ENCODE measurements at places on chromosomes 1 and 21.
A peak's percentile ranks its signal among the peaks of the same experiment; 100 is the strongest.

DNA sequence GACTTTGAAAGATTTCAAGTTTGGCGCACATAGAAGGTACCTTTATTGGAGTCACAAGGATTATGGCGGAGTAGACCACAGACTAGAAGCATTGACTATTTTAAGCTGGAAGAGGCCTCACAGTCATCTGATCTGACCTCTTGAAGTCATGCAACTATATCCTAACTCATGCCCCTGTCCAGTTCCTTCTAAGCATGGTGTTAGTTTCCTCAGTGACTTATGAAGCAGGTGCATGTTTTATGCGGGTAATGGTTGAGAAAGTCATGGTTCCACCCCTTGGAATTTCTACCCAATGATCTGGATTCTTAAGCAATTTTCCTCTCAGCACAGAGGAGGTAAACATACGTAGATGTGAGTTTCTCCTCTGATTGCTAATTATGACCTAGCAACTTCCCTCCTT lies 11.7 kb downstream of the OLFML3 start:
- DNase-seq: no peak

DNA sequence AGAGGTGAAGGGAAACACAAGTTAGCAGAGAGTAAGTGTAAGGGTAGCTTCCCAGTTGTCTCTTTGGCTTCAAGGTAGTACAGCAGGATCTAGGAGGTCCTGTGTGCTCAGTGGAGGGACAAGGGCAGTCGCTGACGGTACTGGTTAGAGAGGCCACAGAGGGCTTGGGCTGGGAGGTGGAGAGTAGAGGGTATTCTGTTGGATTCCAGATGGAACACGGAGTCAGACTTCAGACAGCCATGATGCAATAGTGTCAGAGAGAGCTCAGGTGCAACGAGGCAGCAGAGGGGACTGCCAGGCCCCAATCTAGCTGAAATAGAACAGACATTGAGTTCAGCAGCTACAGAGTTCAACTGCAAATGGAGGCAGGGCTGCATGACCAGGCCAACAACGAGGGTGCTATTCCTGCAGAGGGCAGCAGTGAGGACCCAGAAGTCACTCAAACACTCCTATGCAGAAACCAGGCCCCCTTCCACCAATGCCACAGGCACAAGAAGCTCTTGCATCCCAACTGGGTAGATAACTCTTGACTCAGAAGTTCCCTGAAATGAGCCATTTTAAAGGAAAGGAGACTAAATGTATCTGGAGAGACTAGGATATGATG lies 325.0 kb upstream of the ESRRG start:
- DNase-seq: no peak

DNA sequence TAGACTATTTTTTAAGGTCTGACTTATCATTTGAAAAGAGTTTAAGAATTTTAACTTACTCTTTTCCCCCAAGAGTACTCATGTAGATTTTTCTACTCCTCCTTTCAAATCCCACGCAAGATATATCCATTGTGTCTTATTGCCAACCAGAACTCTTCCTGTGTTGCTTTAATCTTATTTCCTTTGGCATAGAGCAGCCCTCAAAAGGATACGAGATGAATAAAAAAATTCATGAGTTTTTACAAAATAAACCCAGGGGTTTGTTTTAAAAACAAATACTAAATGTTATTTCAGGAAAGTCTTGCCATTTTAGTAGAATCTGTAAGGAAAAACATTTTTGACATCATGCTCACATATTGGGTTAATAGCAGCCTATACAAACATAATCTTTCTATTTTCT lies 543.2 kb upstream of the CXADR start:
- DNase-seq: no peak

DNA sequence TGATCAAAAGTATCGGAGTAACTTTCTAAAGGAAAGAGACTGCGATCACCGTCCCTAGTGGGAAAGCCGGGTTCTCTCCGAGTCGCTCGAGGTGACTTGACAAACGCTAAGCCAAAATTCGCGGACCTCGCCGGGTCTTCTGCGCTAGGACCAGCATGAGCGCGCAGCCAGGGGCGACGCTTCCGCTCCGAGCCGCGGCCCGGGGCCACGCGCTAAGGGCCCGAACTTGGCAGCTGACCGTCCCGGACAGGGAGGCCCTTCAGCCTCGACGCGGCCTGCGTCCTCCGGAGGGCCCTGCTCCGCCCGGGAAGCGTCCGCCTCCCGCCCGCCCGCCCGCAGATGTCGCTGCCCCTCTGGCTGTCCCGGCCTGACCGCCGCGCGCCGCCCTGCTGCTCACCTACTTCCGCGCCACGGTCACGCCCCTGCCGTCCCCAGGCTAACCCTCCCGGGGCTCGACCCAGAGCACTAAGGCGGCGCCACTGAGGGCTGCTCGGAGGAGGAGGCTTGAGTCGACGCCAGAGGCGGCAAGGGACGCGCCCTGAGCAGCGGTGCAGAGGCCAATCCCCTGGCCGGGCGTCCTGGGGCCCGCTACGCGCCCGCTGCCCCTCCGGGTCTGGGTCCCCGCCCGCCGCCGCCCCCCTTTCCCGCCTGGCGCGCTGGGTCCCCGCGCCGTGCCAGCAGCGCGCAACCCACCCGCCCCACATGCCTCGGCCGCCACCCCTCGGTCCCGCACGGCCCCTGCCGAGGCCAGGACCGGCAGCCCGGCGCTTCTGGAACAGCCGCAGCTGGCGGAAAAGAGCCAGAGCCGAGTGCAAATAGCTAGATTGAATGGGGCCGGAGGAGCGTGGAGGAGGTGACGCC lies 896 bp upstream of the DUSP10 start:
- DNase-seq: peak; percentile 85

DNA sequence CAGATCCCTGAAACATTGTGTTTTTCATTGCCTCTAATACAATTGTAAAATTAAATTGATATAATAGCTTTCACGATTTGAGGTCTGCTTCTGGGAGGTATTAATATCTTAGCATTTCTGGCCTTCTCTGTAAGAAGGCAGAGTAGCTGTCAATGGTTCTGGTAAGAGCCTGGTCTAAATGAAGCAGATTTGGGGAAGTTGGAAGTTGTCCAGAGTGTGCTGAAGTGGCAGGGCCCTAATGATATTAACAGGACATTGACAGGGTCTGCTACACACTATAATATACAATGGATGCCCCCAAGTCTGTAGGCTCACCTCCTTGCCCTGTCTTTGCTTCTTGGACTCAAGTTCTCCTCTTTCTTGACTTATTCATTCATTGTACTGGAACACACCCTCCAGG lies 99.5 kb downstream of the C4BPA start:
- DNase-seq: no peak

DNA sequence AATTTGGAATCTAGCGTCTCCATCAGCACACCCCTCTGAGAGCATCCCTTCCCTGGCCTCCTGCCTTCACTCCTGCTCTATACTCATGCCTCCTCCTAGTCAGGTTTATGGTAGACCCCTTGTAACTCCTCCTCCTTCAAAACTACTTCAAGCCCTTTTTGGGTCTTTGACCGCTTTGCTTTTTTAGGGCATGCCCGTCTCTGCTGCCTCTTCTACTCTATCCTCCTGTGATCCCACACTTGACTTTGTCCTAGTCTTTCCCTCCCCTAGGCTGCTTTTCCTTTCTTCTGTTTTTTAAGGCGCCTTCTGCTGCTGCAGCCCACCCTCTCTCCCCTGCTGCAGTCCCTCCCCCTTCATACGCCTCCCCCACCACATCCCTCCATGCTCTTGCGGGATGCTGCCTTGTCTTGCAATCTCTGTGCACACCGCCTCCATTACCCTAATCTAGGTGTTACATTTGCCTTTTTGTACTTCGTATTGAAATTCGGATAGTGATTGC lies 1.5 kb downstream of the SNX27 start:
- DNase-seq: peak; percentile 3

DNA sequence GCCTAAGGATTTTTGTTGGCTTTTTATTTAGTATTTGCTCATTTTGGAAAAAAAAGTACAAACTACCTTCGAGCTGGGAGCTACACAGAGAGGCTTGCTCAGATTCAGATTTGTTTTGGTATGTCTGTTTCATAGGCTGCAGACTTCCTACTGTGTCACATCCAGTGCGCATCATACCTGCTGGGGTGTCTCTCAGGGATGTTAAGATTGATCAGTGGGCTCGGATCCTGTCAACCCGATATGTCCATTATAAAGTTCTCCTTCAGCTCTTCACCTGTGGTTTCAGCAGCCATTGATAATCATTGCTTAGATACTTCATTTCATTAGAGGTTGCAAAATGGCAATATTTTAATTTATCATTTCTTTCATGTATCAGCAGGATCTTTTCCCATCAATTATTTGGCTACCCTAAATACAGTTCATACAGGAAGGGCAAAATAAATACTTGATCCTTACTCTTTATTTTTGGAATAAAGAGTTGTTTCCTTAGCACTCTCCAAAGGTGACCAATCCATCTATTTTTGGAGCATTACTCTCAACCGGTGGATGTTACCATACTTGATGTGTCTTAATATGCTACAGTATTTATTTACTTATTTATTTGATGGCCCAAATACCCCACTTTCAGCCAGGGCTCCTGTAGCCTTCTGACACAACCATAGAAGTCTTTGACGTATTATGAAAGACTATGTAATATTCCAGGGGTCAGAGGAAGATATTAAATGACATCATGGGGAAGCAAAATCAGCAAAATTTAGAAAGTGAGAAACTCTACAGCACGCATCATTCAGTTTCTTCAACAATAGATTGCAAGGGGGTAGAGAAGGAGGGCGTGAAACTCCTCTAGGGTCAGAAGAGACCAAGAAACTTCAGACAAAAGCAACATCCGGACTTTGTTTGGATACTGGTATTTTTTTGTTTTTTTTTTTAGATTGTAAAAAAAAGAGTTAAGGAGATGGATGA lies 55.3 kb upstream of the HNRNPU start:
- DNase-seq: peak; percentile 6

GRCh38 chr1:212559929-212560328 lies 48.6 kb upstream of the ATF3 start:
- DNase-seq: no peak

DNA sequence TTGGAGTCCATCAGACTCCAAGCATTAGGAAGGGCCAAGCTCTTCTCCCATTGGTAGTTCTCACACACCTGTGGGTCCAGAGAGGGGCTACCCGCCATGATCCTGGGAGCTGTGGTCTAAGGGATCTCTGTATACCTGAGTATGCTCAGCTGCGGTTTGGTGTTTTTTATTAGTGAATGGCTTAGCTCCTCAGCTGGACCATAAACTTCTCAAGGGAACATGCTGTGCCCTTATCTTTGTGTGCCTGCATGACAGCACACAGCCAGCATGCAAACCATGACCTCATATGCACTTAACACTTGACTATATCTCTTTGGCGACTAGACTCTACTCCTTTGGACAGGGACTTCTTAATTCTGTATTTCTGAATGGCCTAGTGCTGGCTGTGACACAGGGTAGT lies 94.5 kb downstream of the CD58 start:
- DNase-seq: no peak

DNA sequence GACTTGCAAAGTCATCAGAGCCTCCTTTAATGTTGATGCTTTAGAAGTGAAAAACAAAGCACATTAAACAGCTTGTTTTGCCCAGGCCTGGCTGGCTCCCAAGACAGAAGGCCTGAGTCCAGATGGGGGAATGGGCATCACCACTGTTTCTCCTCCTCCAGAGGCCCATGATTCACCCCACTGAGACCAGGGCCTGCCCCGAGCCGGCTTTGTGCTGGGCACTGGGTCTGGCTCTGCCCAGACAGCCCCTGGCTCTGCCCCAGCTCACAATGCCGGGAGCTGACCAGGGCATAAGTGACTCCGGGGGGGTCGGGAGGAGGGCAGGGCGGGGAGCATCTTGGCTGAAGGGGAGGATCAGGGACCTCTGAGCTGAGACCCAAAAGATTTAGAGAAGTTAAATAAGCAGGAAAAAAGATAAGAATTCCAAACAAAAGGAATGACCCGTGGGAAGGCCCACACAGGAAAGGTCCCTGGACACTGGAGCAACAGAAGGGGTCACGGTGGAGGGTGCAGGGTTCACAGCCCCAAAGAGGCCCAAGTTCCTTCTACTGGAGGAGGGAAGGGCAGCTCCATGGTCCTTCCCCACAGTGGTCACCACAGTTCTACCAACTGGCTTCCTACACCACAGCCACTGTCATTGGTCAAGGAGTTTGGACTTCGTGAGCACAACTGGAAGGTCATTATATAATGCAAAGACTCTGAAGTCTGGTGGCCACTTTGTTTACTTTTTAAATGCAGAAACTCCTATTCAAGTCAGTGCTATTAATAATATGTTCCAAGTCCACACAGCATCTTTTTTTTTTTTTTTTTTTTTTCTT lies 5.5 kb downstream of the C2CD2 start:
- DNase-seq: no peak

DNA sequence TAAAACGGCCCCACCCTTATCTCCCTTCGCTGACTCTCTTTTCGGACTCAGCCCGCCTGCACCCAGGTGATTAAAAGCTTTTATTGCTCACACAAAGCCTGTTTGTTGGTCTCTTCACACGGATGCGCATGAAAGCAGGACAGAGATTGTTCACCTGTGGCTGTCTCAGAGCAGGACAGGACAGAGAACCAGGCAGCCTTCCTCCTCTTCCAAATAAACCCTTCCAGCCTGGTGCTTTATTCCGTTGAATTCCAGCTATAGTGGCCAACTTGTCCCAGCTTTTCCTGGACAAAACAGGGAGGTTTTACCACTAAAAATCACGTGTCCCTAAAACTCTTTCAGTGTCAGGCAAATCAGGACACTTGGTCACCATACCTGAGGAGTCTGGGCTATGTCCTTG lies 9.5 kb upstream of the DMRTB1 start:
- no peak for DNase-seq

- no peak for DNase-seq
These were observed 166.7 kb downstream of the TTLL7 start for GRCh38 chr1:83832194-83832593.

DNA sequence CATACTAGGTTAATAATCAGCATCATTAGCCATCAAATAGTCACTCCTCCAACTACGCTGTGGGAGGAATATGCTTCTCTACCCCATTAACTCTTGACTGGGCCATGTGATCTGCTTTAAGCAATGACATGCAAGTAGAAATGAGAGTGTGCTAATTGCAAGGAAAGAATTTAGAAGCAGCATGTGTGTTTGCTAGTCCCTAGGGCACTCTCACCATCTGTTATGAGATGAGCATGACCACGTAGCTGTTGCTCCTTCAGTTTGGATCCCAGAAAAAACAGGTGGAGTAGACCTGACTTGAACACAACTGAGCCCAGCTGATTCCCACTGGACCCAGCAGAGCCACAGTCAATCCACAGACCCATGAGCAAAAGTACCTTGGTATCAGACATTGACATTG lies 19.7 kb upstream of the RGS7 start:
- DNase-seq: no peak
